Thyroid gland (tissue), 4 donors: ENCODE measurements at places on chromosomes 3 and 15. TPM values are rescaled to one million over a fixed set of nuclear protein-coding genes. Genes with fewer than 3 reads are reported as not detected.

The ADPRH gene
- total RNA-seq: 16.0 TPM

The P2RY14 gene
- 1.8 TPM for total RNA-seq

The VWA5B2 gene
- total RNA-seq: 0.45 TPM

The SEMA6D gene
- 9.3 TPM for total RNA-seq

The AMOTL2 gene
- 76.0 TPM for total RNA-seq

The COL8A1 gene
- total RNA-seq: 65.6 TPM

The RPS27L gene
- total RNA-seq: 91.4 TPM

The KLHL25 gene
- total RNA-seq: 4.2 TPM

The EEFSEC gene
- total RNA-seq: 20.7 TPM

The ZNF280D gene
- total RNA-seq: 62.6 TPM

The MYZAP gene
- total RNA-seq: 3.2 TPM

GRCh38 chr15:88476635-88477060 is 9.1 kb downstream of the MRPS11 start:
- DNase-seq: peak; percentile 49

GRCh38 chr3:108946292-108947285 is 7.1 kb downstream of the GUCA1C start:
- DNase-seq: no peak

DNA sequence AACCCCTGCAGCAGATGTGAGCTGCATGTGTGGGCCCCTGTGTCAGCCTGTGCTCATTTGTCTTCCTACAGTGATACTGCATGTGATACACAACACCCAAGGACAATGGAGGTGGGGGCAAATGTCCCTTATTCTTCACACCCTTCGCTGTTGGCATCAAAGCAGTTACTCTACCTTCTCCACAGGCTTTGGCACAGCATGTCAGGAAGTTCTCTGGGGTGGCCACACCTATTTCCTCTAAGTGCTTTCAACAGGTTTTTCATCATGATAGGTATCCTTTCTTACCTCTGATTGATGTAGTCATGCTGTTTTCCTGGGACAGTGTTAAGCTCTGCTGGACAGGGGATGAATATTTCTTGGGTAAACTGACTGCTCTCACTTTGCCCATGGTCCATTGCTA is 29.5 kb downstream of the ZNF662 start:
- DNase-seq: no peak

DNA sequence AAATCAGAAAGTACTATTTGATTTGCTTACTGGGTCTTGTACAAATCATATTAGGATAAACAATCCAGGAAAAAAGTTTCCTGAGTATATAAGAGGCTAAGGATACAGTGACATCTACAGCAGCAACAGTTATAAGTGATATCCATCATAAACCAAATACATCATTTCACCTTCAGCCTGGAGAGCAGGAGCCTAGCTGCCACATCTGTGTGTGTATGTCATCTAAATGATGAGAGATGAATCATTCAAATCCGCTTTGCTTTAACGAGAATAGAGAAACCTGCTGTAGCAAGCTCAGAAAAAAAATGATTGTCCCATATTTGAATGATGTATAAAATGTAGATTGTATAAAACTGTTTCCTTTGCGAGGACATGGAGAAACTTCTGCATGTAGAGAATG is 841.4 kb downstream of the SI start:
- DNase-seq: no peak

DNA sequence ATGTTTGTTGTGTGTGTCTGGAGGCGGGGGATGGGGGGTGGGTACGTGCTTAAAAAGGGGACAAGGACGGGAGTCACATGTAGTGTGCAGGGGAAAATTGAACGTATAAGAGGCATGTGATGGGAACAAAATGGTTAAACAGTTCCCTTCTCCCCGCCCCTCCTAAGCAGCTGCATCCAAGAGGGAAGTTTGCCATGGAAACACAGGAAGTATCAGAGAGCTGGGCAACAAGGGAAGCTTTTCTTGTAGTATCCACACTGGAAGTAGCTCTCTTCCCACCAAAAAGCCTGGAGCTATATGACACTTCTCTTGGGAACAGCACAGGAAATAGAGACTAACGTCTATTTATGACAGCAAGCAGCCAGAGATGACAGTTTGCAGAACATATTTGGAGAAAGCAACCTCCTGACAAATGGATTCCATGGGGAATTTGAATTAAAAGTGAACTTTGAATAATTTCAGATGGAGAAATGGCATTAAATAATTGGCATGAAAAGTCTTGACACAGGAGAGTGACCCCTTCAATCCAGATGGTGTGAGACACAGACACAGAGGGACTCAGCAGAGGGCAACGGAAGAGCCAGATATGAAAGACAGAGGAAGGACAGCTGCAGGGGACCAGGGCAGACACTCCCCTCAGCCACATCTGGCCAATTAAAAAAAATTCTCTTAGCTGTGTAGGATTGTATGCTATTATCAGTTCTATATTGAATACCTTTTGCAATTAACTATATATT is 294.2 kb upstream of the TBL1XR1 start:
- DNase-seq: no peak

DNA sequence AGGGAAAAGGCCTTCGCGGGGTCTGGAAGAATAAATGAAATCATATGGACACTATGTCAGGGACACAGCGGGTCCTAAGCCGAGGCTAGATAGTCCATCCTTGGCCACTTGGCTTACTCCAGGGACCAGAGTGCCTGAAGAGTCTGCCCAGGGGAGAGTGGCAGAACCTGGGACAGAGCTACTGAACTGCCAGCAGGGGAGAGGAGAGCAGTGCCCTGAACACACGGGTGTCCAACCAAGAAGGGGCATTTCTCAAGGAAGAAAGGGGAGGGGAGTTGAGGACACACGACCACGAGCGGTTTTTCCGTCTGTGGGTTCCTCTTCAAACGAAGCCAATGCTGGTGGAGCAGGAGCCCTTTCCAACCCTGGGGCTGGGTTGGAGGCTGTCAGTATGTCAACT is 1.0 kb downstream of the ACAN start:
- no peak for DNase-seq

DNA sequence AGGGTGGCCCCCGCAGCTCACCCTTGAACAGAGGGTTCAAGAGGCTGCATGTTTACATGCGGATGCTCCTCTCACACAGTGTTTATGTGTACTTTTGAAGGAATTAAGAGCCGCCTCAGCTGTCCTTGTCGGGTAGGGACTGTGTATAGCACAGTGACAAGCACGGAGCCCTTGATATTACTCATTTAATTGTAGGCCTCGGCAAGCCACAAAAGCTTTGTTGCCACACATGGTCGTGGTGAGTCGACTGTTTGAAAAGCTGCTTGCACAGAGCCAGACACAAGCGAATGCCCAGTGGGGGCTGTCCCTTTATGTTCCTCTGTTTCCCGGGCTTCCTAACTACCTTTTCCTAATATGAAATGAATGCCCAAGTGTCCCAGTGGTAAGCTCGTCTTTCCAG is 4.5 kb downstream of the ESYT3 start:
- DNase-seq: no peak

DNA sequence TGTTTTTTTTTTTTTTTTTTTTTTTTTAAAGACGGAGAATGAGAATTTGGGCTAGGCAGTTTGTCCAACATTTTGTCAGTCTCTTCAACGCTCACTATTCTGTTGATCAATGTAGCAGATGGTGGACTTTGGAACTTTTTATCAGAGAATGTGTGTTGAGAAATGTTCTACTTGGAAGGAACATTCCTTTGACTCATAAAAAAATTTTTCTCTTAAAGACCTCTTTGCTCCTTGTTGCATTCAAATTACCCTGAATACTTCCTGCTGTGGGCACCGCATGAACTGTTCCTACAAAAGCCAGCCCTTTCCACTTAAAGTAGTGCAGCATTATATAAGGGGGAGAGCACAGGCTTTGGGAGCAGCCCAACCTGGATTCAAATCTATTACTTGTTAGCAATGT is 182.9 kb downstream of the AKAP13 start:
- DNase-seq: peak; percentile 27

GRCh38 chr15:81475471-81475870 is 101.5 kb upstream of the TMC3 start:
- DNase-seq: no peak

GRCh38 chr3:8838234-8838633 is 68.8 kb upstream of the OXTR start:
- no peak for DNase-seq

DNA sequence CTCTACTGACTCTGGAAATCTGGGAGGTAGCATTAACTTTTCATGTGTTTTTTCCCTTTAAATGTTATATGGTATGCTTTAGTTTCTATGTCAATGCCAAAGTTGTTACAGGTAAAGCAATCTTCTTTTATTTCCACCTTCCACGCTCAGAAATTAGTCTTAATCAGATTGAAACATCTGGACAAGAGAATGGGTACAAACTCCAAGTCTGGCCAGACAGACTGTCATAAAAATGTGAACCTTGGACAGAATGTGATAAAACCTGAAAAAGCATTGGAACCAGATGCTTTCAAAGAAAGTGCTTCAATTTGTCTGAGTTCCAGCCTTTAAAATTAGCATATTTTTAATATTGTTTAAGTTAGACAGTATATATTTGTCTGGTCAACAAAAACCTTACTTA is 110.7 kb upstream of the P2RY1 start:
- no peak for DNase-seq

GRCh38 chr15:74144153-74144775 is 13.9 kb downstream of the ISLR2 start:
- no peak for DNase-seq

DNA sequence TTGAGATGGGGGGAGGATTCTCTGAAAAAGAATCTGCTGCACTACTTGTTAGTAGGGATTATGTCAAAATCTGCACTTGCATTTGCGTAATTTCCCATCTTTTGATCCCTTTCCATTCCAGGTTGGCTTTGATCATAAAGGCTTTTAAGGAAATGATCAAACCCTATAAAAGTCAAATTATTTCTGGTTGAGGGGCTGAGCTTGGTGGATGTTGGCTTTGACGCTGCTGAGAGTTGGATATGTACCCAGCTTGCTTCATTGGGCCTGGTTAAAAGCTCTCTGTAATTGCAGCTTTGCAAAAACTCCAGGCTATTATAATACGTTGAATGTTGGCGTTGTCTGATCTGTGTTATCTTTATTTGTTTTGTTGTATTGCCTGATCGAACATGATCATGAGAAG is 12.0 kb downstream of the LRRC3B start:
- DNase-seq: no peak

- DNase-seq: no peak
Observed at GRCh38 chr15:94247789-94248638, 16.7 kb downstream of the MCTP2 start.

DNA sequence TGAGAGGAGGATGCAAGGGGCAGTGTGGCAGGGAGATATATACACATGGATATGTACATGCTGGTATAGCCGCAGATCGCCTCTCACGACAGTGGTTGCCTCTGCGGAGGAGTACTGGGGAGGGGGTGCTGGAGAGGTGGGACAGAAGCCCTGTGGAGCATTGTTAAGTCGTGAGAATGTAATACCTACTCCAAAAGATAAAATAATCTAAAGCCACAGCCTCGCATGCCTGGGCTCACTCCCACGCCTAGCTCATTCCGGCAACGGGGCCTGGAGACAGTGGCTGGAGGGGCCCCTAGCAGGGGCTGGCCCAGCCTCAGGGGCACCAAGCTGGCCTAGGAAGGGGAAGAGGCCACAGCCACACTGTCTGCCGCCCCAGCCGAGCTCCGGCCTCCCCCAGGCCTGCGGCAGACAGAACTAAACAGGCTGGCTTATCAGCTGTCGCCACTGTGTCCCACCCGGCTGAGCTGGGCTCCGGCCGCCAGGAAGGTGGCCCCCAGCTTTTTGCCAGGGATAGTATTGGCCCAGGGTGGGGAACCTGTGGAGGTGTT is 65.1 kb upstream of the LCTL start:
- DNase-seq: no peak

GRCh38 chr3:32117320-32117719 is 10.9 kb downstream of the GPD1L start:
- no peak for DNase-seq

GRCh38 chr15:66193066-66193465 is 60.5 kb downstream of the MEGF11 start:
- no peak for DNase-seq

DNA sequence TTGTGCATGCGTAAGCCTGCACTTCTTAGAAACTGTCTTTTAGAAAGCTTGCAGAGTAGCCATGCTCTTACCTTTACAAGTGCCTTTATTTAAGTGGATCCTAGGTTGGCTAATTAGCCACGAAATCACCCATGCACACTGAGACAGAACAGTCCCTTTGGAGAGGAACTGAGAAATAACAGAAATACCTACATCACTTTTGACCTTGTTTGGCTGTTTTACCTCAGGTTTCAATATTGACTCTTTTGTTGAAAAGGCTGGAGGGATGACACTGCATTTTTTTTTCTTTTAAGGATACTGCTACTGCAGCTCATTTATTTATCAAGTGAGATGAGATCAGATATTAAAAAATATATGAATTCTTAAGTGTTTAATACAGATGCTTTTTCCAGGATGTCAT is 155.6 kb upstream of the GOLIM4 start:
- peak; percentile 5 for DNase-seq

GRCh38 chr15:87349181-87349580 is 907.4 kb downstream of the NTRK3 start:
- no peak for DNase-seq

GRCh38 chr15:44183363-44183762 is 11.7 kb downstream of the FRMD5 start:
- DNase-seq: no peak

DNA sequence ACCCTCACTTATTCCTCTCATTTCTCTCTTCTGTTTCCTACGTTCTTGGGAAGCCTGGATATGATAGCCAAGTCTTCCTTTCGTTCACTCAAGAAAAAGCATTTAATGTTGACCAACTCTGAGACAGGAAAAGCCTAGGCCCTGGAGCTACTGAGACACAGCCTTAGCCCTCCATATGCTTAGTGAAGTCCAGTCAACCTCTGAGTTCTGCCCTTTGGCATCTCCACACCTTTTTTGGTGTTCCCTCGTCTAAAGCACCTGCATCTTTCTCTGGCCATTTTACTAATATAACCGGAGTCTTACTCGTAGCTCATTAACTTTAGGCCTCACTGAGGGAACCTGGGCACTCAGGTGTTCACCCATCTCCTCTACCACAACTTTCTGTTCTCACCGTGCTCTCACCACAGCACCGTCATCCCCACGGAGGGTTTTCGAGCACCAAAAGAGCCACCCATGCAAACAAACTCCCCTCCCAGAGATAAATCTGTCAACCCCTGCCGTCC is 632 bp downstream of the MTHFS start:
- no peak for DNase-seq

DNA sequence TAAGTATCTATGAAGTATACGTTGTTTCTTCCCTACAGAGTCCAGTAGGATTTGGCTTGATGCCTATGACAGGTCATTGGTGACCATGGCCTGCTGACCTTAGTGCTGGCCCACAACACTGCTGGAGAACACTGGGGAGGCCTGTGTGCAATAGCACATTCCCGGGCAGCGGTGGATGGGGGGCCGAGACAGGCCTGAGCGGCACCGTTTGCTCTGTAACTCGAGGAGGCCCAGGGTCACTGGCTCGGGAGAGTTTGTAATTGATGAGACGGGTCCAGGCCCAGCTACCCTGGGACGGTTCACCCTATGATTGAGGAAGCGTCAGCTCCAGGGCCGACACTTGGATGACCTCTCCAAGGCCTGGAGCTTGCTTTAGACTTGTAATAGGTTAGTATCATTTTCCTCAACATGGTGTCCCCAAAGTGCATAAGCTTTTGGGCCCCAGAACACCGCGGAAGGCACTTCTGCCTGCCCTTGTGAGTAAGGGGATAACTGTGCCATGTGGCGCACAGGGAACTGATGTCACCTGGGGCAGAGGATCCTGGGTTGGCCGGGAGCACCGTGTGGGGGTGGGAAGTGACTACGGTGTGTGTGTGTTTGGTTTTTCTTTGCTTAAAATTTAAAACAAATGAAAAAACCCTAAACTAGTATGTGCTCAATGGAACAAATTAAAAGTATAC is 12.0 kb downstream of the TRPM1 start:
- no peak for DNase-seq

GRCh38 chr3:129605203-129605921 is 1.1 kb downstream of the PLXND1 start:
- peak; percentile 54 for DNase-seq

- peak; percentile 81 for DNase-seq
Observed at GRCh38 chr3:46866720-46867549, 3.7 kb upstream of the MYL3 start.
